Ovary (tissue), 10 donors: ENCODE measurements at places on chromosomes 5 and 9. TPM values are rescaled to one million over a fixed set of nuclear protein-coding genes. Genes with fewer than 3 reads are reported as not detected.

- H3K27ac ChIP-seq = no peak overlapping the region
- H3K27me3 ChIP-seq = no peaks in the 10 kb centered on the region
- no peaks in the 10 kb centered on the region for H3K4me1 ChIP-seq
- DNase-seq = no peak
- no peaks in the 10 kb centered on the region for H3K36me3 ChIP-seq
These were observed 8.4 kb upstream of the SLC9A3 start for GRCh38 chr5:532521-533242.

The PCSK1 gene
- 0.16 TPM for polyA plus RNA-seq

DNA sequence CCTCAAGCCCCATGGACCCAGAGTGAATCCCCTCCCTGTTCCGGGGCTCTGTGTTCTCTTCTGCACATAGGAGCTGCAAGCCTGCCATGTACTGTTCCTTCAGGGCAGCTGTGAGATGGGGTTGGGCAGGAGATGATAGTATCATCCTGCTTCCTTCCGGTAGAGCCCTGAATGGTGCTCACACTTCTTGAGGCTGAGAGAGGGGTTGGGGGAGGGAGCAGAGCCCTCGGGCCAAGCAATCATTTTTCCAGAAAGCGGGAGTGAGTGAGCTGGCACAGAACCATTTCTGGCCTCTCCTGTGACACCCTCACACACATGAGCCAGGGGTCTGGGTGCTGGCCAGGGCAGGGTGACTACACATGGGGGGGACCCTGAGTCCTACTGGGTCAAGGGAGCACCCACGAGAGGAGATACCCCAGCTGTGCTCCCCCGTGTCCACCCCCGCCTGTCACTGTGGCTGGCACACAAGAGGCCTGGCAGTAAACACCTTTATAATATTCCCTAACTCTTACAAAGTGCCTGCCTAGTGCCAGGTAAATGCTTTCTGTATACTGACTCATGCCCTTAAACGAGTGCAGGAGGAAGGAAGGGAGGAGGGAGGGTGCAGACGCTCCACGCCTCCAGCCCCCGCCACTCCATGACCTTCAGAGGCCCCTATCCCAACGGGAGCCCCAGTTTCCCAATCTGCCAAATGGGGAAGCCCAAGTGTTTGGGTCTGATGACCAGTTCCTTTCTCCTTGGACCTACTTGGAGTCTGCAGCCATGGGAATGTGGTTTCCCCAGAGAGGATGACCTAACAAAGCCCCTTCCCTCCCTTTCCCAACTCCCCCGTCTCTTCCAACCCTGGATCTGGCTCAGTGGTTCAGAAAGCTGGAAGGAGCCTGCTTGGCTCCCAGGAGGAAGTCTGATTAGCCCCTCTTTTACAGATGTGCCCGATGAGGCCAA is 15.5 kb downstream of the AKNA start:
- no peaks in the 10 kb centered on the region for H3K27me3 ChIP-seq
- no peaks in the 10 kb centered on the region for H3K36me3 ChIP-seq
- peak; percentile 51 for DNase-seq
- peaks cover 4% of the 10 kb centered on the region for H3K4me1 ChIP-seq
- H3K4me3 ChIP-seq = no peak overlapping the region
- no peak overlapping the region for H3K27ac ChIP-seq

The GABRA1 gene
- polyA plus RNA-seq = not detected

- no peaks in the 10 kb centered on the region for H3K36me3 ChIP-seq
- H3K27me3 ChIP-seq = no peaks in the 10 kb centered on the region
- no peak overlapping the region for H3K4me3 ChIP-seq
- peaks cover 3% of the 10 kb centered on the region for H3K4me1 ChIP-seq
- no peak for DNase-seq
These were observed 121.1 kb downstream of the EGFLAM start for GRCh38 chr5:38379350-38379937.

DNA sequence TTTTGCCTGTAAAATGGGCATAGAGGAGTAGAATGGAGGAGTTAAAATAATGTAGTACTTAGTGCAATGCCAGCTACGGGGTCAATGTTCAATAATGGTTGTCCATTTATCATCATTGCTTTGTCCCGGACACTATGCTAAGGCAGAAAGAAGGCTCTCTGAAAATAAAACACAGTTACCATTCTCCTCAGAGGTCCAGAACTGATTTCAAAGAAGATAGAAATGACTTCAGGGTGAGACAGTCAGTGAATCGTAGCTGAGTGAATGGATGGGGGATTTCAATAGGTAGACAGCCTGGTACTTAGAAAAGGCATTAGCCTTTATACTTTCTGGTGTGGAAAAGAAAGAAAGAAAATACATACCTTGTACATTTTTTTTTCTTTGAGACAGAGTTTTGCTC is 1.2 kb upstream of the AK3 start:
- H3K4me1 ChIP-seq = peaks cover 8% of the 10 kb centered on the region
- no peaks in the 10 kb centered on the region for H3K27me3 ChIP-seq
- no peak for DNase-seq
- H3K36me3 ChIP-seq = no peaks in the 10 kb centered on the region
- H3K27ac ChIP-seq = no peak overlapping the region

The NR2F1 gene
- 47.6 TPM for polyA plus RNA-seq

DNA sequence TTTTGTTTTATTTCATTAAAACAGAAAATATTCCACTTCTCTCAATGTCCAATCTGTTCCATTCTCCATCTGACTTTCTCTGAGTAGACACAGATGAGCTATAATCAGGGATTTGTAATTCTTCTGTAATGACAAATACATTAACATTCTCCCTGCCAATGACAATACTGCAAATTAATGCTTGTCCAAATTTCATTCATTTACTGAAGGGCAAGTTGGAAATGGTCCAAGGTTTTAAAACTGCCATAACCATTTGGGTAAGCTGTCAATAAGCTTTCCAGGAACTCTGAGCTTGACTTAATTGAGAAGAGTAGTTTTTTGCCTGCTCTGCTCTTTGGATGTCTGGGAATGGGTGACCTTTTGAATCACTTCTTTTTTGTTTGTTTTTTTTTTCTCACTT is 253.5 kb downstream of the DMRTA1 start:
- no peak for DNase-seq
- H3K27me3 ChIP-seq = no peaks in the 10 kb centered on the region
- H3K4me3 ChIP-seq = no peak overlapping the region
- no peak overlapping the region for H3K27ac ChIP-seq

The IL13 gene
- not detected for polyA plus RNA-seq

- H3K36me3 ChIP-seq = no peaks in the 10 kb centered on the region
- H3K27me3 ChIP-seq = no peaks in the 10 kb centered on the region
- no peak for DNase-seq
- H3K27ac ChIP-seq = peak overlapping the region; percentile 36
- H3K4me3 ChIP-seq = no peak overlapping the region
- H3K4me1 ChIP-seq = peaks cover 3% of the 10 kb centered on the region
These were observed 14.0 kb downstream of the FPGS start for GRCh38 chr9:127816728-127817127.

The HAVCR1 gene
- not detected for polyA plus RNA-seq

- no peak overlapping the region for H3K4me3 ChIP-seq
- DNase-seq = peak; percentile 37
- H3K36me3 ChIP-seq = no peaks in the 10 kb centered on the region
- H3K4me1 ChIP-seq = no peaks in the 10 kb centered on the region
- no peaks in the 10 kb centered on the region for H3K27me3 ChIP-seq
These were observed 36.6 kb upstream of the MYORG start for GRCh38 chr9:34413231-34413852.

DNA sequence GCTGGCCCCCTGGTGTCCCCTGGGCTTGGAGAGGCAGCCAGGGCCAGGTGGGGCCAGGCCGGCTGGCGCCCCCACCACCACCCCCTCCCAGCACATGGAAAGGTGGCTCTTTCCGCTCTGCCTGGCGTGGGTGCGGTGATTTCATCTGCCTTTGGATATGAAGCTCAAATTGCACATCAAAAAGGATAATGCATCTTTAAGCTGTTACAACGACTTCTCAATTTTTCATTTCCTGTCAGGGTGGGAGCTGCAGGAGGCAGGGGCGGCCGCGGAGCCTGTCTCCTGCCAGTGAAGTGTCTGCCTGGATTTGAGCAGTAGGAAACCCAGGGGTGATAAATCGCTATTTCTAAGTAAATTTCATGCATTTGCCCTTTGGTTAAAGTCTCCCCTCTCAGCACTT is 169.2 kb upstream of the MVB12B start:
- DNase-seq = no peak
- no peaks in the 10 kb centered on the region for H3K4me1 ChIP-seq
- no peak overlapping the region for H3K27ac ChIP-seq
- no peak overlapping the region for H3K4me3 ChIP-seq

The SPOCK1 gene
- 28.2 TPM for polyA plus RNA-seq

DNA sequence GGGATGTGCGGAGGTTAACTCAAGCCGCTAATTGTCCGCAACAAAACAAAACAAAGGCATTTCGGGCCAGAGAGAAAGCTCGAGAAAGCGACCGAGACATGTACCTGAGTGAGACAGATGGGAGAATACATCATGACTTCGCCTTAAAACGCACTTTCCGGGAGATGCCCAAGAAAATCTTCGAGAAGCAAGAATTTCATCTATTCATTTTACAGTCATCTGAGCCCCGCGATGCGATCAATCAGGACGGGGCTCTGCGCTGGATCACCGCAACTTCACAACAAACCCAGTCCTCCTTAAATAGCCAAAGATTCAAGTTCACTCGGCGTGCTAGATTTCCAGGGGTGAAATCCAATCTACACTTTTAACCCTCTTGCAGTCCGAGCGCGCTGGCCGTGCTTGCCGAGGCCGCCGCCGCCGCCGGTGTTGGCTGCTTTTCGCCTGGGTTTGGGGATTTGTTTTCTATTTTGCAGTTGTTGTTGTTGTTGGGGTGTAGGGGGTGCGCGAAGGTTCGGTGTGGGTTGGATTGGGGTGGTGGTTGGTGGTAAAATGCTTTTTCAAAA is 482 bp downstream of the NFIB start:
- H3K27me3 ChIP-seq = no peaks in the 10 kb centered on the region
- H3K36me3 ChIP-seq = no peaks in the 10 kb centered on the region
- DNase-seq = no peak
- peaks cover 3% of the 10 kb centered on the region for H3K4me1 ChIP-seq
- H3K4me3 ChIP-seq = peak overlapping the region; percentile 64
- peak overlapping the region; percentile 97 for H3K27ac ChIP-seq
